ENCODE measurements at places on chromosomes 4 and X.

- no peak for DNase-seq
Measured at GRCh38 chr4:48546336-48546735, 56.3 kb downstream of the ZAR1 start.

DNA sequence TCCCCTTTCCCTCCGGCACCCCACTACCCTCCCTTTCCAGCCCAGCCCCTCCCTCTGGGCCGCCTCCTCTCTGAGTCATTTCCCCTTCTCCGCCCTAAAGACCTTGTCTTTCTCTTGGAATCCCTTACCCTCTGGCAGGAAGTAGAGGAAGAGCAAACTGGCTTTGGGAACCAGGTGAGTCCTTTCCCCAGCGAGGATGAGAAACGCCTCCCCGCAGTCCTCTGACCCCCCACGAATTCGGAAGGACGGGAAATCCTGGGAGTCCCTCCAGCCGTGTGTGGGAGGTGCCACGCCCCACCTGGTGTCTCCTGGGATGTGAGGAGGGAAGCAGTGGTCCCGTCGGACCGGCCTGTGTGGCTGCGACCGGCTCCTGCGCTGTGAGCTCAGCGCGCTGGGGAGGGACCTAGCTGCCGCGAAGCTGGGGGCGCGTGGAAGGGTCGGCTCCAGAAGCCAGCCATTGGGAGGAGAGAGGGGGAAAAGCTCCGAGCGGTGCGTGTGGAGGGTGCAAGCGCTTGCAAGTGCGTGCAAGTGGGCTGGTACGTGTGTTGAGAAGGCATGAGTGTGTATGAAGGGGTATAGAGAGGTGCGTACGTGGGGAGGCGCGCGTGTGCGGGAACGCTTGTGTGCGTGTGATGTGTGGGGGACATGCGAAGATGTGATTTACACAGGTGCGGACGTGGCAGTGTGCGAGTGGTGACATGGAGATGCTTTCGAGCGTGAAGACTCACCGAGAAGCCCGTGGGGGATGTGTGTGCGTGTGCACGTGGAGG lies 46.3 kb downstream of the TEX13B start:
- peak; percentile 52 for DNase-seq

GRCh38 chr4:127214016-127214415 lies 418.7 kb upstream of the INTU start:
- no peak for DNase-seq

DNA sequence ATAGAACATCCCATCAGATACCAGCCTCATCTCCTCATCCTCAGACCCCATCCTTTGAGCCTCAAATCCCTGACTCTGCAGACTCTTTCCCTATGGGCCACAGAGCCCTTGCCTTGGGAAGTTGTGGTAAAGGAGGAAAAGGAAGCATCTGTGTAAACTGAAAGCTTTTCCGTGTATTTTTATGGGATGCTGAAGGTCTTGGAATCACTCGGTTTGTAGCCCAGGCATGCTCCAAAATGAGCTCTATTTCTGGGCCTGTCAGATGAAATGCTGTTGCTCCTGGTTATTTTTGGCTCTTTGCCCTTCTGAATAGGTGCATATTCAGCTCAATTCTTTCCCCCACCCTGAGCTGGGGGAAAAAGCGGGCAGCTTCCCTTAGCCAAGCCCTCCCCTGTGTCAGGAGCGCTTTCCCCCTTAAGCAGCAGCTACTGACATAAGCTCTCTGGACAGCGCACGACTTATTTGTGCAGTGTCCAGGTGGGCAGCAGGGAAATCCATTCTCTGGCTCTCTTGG lies 5.0 kb upstream of the SEL1L3 start:
- no peak for DNase-seq

DNA sequence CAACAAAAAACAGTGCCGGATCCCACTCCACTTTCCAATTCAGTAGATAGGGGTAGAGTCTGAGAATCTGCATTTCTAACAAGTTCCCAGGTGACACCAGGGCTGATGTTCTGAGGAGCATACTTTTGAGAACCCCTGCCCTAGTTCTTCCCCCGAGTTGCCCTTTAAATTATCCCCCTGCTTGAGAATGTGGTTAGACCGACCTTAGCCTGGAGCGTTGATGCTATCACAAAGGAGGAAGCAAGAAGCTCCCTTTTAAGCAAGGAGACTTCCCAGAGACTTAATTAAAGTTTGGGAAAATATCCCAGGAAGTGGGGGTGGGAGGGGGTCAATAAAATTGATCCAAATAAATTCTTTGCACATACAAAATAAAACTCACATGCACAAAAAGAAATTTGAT lies 485.9 kb downstream of the SMARCA1 start:
- no peak for DNase-seq

Data from upper lobe of left lung (tissue), 6 donors.